ENCODE measurements at places on chromosomes 2 and 18.

DNA sequence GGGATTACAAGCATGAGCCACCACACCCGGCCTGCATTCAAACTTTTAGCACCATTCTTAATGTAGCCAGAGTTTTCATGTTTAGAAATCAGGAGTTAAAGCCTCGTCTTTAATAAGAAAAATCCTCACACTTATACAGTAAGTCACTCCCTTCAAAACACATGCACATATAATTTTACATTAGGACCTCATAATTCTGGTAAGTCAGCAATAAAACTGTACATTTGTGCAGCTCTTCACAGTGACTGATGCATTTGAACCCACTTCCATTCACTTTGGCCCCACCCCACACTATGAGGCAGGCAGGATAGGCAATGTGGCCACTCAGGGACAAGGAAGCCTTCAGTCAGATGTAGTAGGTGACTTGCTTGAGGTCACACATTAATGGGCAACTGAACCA is 141.7 kb upstream of the SIX3 start:
- no peak for DNase-seq

DNA sequence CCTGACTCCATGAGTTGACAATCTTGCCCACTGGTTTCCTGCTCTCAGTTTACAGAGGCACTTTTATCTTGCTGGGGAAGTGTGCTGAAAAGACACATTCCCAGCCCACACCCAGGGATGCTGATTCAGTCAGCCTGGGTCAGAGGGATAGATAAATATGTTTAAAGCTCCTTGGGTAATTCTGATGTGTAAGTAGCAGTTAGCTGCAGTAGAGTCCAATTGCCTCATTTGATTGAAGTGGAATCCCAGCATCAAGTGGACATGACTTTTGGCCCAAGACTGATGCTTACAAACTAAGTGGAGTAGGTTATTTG is 29.4 kb downstream of the PSD4 start:
- DNase-seq: no peak

DNA sequence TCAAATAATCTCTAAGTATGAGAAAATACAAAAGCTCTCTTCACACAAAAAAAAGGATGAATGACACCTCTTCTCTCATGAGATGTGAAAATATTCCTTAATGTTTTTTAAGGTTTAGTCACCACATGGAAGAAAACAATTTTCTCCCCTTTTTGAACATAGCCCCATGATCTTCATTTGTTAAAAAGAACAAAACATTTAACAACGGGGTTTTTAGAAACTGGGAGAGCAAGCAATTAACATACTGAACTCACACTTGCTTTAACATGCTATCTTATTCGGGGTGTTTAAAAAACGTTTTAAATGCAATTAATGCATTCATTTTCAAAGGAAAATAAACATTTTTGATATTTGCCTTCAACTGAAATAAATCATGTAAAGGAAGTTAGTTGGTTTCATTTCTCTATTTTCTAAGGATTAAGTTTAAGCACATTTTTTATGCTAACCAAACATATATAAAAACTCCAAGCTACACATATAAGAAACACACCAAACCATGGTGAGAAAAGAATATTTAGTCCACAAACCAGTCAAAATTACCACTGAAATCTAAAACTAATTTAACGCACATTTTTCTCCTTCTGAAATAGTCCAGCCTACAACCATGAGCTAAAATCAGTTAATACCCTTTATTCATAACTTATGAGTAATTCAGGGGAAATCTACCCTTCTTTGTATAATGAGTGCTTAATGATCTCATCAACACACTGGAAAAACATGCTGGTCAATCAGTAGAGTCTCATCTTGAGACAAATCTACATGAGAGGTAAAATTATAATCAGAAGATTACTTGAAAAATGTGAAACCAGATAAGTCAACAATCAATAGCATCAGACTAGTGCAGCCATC is 8.2 kb downstream of the FBXO11 start:
- no peak for DNase-seq

DNA sequence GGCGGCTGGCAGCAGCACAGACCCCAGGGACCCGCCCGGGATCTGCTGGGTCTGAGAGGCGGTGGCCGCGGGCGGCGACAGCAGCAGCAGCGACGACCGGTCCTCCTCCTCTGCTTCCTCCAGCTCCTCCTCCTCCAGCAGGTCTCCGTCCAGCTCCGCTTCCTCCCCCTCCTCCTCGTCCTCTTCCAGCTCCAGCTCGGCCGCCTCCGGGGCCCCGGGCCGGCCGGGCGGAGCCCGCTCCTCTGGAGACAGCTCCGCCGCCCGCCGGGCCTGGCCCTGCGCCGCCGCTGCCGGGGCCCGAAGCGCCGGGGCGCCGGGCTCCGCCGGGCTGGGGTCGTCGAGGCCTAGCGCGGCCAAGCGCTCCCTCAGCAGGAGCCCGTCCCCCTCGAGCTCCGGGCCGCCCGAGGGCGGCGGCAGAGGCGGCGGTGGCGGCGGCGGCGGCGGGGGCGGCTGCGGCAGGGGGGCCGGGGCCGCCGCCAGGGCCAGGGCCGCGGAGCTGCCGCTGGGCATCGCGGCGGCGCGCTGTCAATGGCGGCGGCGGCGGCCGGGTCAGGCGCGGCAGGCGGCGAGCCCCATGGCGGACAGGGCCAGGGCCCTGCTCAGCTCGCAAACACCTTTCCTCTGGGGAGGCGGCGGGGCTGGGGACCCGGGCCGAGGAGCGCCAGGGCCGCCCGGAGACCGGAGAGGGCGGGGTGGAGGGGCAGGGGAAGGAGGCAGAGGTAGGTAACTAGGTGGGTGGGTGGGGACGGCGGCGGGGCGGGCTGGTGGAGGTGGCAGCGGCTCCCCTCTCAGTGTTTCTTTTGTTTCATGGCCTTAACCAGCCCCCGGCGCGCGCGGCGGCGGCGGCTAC is 445 bp downstream of the MEX3C start:
- DNase-seq: no peak

- no peak for DNase-seq
These were observed 111.8 kb upstream of the GAREM1 start for GRCh38 chr18:32582455-32582854.

DNA sequence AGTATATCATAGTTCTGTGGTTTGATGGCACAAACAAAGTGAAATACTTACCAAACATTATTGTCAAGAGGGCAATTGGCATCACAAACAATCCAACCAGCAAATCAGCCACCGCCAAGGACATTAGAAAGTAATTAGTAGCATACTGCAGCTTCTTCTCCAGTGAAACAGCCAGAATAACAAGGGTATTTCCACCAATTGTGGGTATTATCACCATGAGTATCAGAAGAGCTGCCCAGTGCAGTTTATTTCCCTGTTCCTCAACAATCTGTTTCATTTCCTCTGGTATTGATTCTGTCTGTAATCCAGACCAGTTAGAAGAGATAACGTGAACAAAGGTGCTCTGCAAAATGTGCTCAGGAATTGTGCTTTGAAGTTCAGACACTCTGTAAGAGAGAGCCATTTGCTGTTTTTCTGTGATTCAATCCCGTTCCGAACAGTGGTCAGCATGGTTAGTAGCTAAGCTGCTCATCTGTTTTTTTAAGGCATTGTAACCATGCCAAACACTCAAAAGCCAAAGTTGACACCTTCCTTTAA is 1.4 kb downstream of the HTR2B start:
- no peak for DNase-seq

- no peak for DNase-seq
These were observed 21.0 kb downstream of the FHL2 start for GRCh38 chr2:105377871-105378270.

DNA sequence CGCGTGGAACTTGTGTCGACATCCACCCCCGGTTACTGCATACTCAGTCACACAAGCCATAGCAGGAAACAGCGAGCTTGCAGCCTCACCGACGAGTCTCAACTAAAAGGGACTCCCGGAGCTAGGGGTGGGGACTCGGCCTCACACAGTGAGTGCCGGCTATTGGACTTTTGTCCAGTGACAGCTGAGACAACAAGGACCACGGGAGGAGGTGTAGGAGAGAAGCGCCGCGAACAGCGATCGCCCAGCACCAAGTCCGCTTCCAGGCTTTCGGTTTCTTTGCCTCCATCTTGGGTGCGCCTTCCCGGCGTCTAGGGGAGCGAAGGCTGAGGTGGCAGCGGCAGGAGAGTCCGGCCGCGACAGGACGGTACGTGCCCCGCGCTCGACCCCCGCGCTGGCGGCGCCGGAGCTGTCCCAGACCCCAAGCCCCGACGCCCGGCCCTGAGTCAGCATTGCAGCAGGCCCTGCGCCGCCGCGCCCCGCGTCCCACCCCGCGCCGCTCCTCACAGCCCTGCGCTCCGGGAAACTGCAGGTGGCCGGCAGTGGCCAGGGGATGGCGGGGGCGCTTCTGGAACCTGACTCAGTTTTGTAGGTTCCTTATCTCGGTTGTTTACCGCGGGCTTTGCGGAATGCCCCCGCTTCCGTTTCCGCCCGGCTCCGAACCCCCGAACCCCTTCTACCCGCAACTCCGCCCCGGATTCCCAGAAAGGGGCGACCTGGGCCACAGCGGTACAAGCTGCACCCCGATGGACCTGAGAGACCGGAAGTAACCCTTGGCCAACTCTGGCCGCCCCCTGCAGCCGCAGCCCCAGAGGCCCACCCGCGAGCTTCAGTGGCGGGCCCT is at the start of gene CFLAR:
Gene CFLAR, plus strand, starts transcription at position 50 of the 844 bp plus-strand sequence. CDS start 13,702 bp downstream, outside the sequence.
- DNase-seq: peak; percentile 11

DNA sequence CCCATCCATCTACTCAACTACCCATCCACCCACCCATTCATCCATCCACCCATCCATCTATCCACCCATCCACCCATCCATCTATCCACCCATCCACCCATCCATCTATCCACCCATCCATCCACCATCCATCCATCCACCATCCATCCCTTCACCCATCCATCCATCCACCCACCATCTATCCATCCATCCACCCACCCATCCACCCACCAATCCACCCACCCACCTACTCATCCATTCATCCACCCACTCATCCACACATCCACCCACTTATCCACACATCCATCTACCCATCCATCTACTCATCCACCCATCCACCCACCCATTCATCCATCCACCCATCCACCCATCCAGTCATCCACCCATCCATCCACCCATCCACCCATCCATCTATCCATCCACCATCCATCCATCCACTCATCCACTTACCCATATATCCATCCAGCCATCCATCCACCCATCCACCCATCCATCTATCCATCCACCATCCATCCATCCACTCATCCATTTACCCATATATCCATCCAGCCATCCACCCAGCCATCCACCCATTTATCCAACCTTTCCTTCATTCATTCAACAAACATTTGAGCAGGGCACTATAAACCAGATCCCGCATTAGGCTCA is 2.1 kb upstream of the NGEF start:
- DNase-seq: no peak

DNA sequence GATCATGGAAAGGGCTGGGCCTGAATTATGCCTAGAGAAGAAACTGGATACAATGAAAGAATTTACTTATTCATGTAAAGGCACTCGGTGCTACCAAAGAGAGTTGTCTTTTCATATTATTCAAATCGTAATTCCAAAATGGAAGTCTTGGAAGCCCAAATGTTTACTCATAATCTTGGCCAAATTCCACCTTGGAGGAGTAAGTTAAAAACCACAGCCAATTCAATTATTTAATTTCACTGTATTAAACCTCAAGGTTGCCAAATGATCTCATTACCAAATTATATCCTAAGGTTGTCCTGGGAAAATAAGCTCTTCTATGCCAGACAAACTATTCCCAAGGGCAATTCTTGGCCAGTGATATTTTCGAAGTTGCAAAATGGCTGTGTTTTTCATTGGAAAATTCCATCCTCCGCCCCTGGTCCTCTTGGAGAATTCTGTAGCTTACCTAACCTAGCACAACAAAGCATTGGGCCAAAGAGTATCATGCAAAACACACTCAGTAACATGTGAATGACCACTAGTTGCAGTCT is 11.1 kb upstream of the VPS4B start:
- no peak for DNase-seq

- no peak for DNase-seq
These were observed 57.0 kb downstream of the COA5 start for GRCh38 chr2:98551316-98551715.

DNA sequence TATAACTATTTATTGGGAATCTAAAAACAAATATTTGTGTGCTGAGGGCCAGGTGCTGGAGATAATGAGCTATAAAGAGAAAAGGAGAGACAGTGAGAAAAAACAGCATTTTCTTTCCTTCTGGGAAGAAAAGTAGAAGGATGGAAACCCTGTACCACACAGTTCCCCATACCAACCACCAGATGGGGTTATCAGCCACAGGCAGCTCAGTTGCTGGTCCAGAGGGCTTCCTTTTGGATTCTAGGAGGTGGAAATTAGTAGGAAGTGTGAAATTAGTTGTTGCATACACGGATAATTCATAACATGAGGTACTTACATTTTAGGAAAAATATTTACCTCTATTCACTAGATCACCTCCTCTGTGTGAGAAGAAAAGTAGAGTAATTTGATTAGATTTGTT is 237.0 kb upstream of the FOSL2 start:
- DNase-seq: peak; percentile 4

DNA sequence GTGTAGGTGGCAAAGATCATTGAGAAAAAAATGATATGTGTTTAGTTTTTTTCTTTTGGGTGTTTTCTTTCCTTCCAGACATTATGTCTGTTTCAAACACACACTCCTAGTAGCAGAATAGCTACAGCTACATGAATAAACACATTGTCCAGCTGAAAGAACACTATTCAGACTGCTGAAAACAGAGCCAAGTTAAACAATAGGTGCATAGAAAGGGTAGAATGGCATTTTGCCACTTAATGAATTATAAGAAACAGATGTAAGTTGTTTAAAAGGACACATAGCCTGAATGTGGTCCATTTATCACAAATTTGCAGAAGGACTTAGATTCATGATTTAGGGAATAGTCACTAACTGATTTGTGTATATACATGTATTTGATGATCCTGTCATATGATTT is 20.1 kb downstream of the CTLA4 start:
- DNase-seq: no peak

DNA sequence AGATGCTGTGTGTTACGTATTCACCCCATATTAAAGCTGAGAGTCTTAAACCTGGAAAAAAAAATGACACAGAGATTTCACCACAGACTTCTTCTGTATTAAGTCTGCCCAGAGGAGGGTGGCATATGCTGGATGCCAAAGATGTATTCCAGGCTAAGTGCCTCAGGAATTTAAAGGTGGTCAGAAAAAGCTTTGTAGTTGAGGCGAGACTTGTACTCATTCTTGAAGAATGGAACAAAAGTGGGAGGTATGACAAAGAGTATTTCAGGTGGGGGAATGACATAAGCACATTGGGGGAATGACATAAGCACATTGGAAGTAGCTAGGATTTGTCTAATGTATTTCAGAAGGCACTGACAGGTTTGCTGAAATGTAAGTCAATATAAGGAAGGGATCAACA is 98.6 kb downstream of the BABAM2 start:
- no peak for DNase-seq

- DNase-seq: no peak
These were observed 42.9 kb downstream of the ZNF385B start for GRCh38 chr2:179818546-179818945.

DNA sequence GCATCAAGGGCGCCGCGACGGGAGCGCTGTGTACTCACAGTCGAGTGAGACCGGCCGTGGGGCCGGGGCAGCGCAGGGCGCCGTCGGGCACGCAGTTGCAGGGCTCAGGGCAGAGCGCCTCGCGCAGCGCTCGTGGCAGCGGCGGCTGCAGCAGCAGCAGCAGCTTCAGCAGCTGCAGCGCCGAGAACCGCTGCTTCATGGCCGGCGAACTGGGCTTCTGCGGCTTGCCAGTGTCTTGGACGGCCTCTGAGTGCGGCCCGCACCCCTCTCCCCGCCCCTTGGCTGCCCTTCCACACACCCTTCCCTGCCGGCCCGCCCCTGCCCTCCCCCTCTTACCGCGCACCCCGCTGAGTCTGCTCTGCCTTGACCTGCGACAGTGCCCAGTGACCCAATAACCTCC is at the start of gene LHCGR:
Gene LHCGR, minus strand, starts transcription at position 252 of the 400 bp plus-strand sequence. Its CDS starts 53 bp downstream, at position 199.
- DNase-seq: no peak
